NCI-H1436 treated with DMSO at 0.1 percent for 48 hours (cell line): ENCODE measurements at places on chromosomes 13 and 19.

DNA sequence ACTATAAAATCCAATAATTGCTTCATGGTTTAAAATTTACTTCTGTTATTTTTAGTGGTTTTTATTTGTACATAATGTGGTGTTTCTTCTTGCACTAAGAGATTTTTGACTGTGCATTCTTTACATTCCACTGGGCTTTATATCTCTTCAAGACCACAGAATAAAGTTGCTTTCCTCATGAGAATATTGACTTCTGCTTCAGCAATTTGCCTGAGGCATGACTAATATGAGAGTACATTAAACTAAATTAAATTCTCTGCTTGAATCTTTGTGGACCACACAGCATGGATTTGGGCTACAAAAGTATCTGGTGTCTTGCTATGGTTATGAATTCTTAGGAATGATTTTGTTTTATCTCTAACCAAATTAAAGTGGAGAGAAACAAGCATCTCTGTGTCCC lies 1463.4 kb upstream of the PCDH20 start:
- DNase-seq = no peak

DNA sequence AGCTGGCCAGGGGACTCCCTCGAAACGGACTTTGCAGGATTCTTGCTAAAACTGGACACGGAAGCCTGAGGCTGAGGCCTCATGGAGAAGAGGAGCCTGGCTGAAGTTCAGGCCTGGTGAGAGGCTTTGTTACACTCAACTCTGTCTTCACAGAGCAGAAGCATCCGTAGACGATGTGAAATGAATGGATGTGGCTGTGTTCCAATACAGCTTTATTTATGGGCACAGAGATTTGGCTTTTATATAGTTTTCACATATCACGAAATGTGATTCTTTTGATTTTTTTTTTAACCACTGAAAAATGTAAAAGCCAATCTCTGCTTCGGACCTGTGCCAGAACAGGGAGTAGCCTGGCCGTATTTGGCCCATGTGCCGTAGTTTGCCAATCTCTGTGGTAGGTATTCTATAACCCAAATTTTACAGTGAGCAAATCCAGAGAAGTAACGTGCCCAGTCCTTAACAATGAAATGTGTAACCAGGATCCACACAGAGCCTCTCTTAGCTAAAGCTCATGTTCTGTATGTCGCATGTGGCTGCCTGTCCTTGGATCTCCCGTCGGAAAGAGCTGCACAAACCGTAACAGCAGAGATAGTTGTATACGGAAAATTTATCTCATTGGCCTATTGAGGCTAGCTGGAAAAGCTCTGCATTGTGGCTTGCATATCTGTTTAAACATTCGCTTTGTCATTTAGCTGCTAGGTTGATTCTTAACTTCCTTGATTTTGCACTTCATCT lies 171.6 kb upstream of the RNF113B start:
- DNase-seq = no peak

DNA sequence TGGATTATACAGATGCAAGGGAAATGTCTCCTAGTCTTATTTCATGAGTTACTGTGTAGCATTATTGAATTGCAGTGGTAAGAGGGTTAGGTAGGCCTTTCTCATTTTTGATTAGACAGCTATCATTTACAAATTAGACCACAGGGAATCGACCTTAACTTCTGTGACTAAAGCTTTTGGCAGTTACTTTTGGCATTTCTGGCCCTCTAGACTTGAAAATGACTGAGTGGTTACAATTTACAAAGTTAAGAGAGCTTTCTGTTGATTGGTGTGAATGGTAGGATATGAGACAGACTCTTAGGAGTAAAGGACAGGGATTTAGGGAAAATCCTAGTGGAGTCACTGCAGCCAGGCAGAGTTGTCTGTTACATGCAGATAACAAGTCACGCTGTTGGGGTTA lies 86.1 kb downstream of the GGACT start:
- no peak for DNase-seq

DNA sequence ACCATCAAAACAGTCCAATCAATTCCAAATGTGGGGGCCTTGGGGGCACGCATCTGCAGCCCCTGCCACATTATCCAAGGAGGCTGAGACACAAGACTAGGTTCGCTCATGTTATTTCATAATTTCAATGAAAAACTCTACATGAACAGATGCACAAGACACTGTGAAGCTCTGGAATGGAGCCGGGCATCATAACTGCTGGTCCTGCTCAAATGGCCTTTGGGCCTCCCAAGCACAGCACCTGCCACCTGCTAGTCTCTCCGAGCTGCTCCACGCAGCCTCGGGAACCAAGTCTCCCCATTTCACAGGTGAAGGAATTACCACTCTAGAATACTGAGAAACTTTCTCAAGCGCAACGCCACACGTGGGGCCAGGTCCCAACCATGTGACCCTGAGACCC lies 16.9 kb downstream of the CARS2 start:
- DNase-seq = no peak

DNA sequence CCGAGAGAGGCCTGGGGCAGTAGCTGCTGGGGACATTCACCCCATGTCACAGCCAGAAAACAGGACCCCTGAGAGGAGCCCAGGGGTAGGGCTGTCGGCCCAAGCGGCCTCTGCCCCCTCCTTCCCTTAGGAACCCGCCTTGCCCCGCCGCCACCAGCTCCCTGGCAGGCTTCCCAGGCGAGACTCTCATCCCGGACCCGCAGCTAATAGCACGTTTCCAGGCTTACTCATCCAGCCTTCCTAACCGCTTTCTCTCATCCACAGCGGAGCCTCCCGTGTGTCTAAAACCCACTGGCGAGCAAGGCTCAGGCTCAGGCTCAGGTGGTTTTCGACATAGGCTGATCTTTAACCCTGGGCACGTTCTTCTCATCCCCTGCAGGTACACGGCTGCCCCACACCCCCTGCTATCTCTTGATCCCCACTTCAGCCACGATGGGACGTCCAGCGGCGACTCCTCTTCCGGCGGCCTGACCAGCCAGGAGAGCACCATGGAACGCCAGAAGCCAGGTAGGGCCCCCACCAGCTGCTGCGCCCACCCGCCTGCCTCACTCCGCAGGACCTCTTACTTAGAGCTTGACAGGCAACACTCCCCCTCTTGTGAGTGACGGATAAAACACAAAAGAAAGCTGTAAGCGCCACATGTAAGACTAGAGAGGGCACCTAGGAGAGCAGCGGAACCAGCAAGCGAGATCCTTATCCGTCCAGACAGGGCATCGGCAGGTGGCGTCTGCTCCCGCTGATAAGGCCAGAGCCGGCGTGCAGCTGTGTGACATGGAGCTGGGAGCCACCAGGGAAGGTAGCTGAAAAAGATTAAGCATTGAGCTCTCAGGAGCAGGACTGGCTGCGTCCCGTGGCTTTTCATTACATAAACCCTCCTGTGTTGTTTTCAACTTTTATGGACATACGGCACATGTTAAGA lies 71.3 kb downstream of the DPF1 start:
- DNase-seq = no peak

- no peak for DNase-seq
These were observed 1.3 kb upstream of the SHANK1 start for GRCh38 chr19:50720921-50721381.

DNA sequence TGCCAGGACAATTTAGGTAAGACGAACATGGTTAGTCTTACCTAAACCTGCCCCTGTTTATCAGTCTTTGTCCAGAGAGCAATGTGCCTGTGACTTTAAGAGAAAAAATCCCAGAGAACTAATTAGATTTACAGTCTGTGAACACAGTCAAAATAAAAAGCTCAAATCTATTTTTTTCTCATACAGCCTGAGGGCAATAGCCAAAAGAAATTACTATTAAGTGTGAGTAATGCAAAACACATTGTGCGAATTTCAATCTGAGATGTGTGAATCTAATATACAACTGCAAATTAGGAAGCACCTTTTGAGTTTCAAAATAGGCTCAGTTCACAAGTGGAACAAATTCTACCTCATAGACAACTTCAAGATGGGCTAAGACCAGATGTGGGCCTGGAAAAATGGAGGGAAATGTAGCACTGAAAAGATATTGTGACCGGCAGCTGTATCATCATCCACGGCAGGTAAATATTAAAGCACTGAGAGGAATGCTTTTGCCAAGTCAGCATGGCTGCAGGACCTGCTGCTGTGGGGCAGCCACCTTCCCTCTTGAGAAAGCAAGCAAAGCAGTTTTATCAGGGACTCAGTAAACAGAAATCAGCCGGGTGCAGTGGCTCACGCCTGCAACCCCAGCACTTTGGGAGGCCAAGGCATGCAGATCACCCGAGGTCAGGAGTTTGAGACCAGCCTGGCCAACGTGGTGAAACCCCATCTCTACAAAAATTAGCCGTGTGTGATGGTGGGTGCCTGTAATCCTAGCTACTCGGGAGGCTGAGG lies 114.8 kb downstream of the KATNAL1 start:
- no peak for DNase-seq

GRCh38 chr13:91572944-91573598 lies 174.7 kb downstream of the GPC5 start:
- no peak for DNase-seq

DNA sequence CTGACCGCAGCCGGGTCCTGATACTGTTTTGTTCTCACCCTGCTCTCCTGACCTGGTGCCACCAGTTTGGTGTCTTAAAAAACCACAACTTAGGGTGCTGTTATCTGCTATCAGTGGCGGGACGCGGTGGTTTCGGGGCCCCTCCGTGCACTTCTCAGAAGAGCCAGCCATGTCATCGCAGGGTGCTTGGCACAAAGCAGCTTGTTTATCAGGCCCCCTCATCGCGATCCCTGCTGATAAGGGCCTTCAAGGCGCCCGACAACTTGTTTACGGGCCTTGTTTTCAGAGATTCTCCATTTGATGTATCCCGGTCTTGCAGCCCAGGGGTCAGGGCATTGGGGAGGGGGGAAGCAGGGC lies 58.1 kb upstream of the KLF2 start:
- no peak for DNase-seq

GRCh38 chr13:25169951-25170553 lies 2.0 kb downstream of the AMER2 start:
- no peak for DNase-seq

- DNase-seq = no peak
These were observed 223.9 kb downstream of the LHFPL6 start for GRCh38 chr13:39379118-39379517.

DNA sequence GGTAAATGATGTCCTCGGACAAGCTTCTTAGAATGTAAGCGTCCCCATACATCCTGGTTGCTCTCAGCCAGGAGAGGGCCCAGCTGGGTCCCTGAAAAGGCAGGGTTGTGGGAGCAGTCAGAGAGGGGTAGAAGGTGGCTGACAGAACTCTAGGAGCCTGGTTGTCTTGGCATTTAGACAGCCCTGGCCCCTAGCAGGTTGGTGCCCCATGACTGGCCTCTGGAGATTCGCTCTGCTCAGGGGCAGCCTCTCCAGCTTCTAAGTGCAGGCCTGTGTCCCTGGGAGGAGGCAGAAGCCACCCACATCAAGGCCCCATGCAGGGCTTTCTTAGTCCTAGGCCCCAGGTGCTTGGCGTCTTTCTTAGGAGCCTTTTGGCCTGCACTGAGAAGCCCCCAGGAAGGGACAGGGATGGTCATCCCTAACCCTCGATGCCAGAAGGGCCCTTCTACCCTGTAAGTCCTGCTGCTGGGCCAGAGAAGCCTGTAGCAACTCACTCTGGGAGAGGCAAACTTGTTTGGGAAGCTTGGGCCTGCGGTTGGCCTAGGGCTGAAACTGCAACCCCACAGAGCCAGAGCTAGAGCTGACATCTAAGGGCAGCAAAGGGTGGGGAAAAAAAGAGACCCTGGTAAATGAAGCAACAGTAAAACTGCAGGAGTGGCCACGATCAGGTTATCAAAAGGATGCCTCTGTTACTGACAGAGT lies 2.8 kb upstream of the CDX2 start:
- DNase-seq = no peak

GRCh38 chr13:98275681-98276171 lies 98.7 kb upstream of the RNF113B start:
- DNase-seq = no peak

GRCh38 chr13:20002787-20003186 lies 44.3 kb downstream of the ZMYM2 start:
- DNase-seq = no peak

GRCh38 chr19:30376826-30377425 lies 4.7 kb downstream of the ZNF536 start:
- DNase-seq = no peak

DNA sequence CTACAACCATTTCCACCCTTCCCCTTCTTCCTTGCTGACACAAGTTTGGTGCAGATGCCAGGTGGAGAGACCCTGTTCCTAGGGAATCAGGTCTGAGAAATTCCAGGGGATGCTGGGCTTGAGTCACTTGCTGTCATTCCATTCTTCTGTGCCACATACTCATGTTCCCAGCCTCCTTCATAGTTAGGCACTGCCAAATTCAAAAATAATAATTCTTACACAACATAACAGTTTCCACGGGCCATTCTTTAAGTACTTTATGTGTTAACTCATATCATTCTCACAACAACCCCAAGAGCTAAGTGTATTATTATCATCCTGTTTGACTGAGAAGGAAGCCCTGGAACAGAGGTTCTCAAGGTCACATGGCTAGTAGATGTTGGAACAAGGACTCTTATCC lies 27.1 kb upstream of the POMP start:
- no peak for DNase-seq

DNA sequence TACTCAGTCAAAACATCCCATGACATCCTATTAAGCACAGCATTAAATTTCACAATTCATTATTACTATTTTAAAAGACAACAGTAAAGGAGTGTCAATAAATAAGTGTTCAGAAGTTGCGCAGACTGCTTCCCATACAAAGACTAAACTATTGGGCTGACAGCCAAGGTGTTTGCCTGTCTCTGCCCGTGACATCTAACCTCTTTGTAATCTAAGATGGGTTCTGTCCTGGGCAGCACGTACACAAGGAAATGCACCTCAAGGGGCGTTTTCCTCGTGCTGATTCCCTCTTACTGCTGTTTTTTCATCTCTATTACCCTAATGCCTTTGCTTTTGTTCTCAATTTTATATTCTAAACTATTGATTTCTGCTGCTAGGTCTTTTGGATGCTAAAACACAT lies 216.3 kb downstream of the NHLRC3 start:
- DNase-seq = no peak

DNA sequence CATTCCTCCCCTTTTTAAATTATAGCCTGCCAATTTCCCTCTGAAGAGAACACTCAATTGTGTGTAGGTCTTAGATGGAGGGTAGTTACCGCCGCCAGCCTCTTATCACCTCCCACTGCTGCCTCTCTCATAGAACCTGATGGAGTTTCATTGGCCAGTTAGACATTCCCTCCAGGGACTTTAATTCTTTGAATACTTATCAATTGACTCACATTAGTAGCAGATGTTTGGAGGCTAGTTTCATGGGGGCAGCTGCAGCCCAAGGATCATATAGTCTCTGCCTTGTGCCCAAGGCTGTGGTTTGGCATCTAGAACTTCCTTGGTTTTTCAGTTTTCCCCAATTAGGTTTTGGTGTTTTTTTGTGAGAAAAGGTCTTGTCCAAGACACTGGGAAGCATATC lies 318.9 kb upstream of the HTR2A start:
- DNase-seq = no peak

DNA sequence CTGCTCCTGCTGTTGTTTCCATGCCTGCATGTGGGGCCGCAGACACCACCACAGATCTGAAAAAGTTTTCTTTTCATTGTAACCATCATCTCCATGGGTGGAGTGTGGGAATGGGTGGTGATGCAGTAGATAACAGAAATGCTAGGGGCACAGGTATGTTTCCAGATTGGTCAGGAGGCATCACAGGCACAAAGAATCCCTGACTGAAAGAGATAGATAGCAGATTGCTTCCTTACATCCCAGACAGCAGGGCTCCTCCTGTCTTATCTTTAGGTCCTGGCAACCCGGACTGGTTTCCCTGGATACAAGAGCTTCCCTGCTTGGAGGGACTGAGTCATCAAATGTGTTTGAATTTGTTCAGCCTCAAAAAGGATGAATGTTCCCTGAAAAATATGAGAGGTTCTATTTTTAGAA lies 1937.6 kb downstream of the PCDH9 start:
- no peak for DNase-seq

- DNase-seq = no peak
These were observed 10.5 kb downstream of the ADAMTS10 start for GRCh38 chr19:8600064-8600463.
